ENCODE measurements at places on chromosomes 12 and 14.

GRCh38 chr12:56988207-56988739 is 18.1 kb downstream of the ZBTB39 start:
- DNase-seq = no peak

- no peak for DNase-seq
These were observed 15.8 kb upstream of the GCH1 start for GRCh38 chr14:54918427-54918826.

- DNase-seq = no peak
These were observed 107.5 kb downstream of the KITLG start for GRCh38 chr12:88472775-88473174.

DNA sequence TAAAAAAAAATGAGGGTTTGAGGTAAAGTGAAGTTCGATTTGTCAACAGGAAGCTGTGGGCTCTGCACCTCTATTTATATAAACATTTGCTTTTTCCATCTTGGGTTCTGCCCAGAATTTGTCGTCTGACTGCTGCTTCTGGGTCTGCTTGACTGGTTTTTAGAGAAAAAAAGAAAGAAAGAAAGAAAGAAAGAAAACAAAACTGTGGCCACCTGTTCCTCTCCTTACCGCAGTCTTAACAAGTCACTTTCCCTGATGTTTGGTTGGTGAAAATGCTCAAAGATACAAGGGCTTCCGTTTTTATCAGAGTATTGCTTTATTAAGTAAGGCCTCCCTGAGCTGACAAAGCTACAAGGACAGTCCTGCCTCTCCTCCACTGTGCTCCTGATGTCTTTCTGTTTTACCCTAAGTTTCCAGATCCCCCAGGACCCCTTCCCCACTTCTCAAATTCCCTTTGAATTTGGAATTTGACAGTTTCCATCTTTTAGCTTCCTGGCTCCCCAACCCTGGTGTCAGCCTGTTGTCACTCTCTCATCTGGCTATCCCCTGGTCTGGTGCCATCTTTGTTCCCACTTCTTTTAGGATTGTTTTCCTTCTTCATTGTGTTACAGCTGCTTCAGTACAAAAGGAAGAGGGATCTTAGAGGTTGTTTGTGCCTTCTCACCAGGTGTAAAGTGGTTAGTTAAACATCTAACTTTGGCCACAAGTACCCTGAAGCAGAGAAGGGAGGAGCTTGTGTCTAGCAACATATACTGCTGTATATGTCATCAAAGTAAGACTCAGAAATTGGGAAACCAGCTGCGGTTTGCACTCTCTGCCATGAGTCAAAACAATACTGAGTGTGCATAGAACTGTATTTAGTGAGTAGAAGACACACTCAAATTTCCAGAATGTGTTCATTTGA is 18.0 kb downstream of the MFAP5 start:
- DNase-seq = no peak

GRCh38 chr12:68290126-68290525 is 36.7 kb upstream of the IL22 start:
- no peak for DNase-seq

DNA sequence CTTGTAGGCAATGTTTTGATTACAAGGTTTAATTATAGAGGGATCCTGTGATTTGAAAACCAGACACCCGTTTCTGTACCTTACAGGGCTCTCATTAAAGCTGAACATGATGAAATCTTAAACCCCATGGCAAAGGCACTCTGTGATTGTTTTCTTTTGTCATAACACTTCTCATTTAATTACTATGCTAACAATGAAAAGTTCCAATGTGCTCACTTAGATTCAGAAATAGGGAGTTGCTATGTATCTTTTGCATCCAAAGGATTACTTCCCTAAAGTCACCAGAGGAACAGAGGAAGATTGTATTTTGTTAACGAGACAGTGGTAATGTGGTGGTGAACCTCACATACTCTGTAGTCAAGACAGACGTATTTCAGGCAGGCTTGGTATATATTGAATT is 81.5 kb upstream of the MYF6 start:
- no peak for DNase-seq

GRCh38 chr12:111033281-111034082 is 113.1 kb upstream of the MYL2 start:
- no peak for DNase-seq

GRCh38 chr12:83067981-83068380 is 381.3 kb downstream of the TMTC2 start:
- DNase-seq = no peak

GRCh38 chr12:6295094-6295811 is 15.2 kb upstream of the PLEKHG6 start:
- DNase-seq = no peak

- no peak for DNase-seq
These were observed 18.2 kb upstream of the CEBPE start for GRCh38 chr14:23137192-23137812.

DNA sequence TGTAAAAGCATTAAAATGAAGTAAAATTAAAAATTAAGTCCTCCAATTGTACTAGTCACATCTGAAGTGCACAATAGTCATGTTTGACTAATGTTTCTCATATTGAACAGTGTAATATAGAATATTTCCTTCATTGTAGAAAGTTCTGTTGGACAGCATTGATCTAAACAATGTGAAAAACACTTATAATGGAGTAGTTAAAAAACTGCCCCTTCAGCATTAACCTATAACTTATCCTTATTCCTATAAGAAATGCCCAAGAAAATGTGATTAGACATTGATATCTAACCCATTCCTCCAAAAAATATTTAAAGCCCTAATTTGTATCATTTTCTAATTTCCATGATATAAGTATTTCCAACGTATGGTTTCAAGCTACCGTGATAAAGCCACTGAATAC is 210.7 kb downstream of the RASSF9 start:
- DNase-seq = no peak

GRCh38 chr12:54997929-54998522 is 13.5 kb upstream of the TESPA1 start:
- no peak for DNase-seq

DNA sequence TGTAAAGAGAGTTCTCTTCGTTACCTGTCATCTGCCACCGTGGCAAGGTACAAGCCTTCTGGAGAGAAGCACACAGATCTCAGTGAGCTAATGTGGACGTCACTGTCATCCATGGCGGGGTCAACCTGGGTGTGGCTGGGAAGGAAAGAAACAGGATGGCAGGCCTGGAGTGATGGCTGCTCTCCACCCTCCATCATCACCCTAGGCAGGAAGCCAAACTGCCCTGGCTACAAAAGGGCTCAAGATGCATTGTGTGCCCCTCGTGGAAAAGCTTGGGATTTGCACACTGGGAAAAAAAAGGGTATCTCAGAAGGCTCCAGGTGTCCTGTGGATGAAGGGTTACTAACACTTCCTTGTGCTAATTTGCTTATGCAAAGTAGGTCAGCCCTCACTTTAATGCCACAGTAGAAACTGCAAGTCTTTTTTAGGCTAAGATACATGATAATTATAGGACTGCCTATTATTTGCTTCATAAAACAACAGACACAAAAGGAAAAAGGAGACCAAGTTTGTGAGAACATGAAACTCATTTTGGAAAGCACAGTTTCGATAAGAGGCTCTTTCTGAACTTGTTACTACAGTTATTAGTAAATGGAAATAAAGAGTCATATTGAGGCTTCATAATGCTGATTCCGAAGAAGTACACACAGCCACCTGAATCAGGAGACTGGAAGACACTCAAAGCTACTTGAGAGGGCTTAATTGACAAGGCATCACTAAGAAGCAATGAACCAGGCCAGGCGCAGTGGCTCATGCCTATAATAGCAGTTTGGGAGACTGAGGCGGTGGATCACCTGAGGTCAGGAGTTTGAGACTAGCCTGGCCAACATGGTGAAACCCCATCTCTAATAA is 18.9 kb downstream of the RFC5 start:
- DNase-seq = no peak

GRCh38 chr12:92544322-92544721 is 158.5 kb upstream of the PLEKHG7 start:
- no peak for DNase-seq

DNA sequence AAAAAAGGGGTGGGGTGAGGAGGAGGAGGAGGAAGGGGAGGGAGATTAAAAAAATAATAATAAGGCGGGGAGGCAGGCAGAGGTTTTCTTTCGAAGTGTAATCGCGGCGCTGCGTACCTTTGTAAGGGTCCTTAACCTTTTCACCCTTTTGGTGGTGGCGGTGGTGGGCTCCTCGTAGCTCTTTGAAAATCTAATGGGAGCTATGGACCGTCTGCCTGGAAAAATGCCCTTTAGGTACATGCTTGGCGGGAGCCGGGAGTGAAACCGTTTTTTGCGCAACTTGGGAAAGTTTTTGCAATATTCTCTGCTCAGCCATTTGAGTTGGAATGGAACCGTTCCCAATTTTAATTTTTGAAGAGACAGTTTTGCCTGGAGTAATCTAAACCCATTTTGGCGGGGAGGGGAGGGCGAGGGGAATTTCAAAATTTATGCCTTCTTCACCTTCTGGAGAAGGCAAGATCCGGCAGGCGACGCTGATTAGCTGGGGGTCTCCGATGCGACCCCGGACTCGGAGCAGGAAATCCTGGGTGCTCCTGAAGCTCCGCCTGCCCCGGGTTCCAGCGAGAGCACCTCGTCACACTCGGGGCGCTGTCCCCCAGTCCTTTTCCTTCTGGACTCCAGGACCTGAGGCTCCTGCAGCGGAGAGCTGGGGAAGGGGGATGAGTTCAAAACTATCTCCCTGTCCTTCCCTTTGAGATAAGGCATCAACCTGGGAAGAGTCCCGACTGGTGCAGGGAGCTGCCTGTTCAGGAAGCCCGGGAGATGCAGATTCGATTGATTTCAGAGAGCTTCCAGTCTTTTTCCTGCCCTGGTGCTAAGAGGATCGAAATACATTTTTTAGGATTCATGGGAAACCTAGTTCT is 74.6 kb upstream of the TBX5 start:
- no peak for DNase-seq

GRCh38 chr14:103286460-103286859 is 47.6 kb upstream of the EIF5 start:
- no peak for DNase-seq

DNA sequence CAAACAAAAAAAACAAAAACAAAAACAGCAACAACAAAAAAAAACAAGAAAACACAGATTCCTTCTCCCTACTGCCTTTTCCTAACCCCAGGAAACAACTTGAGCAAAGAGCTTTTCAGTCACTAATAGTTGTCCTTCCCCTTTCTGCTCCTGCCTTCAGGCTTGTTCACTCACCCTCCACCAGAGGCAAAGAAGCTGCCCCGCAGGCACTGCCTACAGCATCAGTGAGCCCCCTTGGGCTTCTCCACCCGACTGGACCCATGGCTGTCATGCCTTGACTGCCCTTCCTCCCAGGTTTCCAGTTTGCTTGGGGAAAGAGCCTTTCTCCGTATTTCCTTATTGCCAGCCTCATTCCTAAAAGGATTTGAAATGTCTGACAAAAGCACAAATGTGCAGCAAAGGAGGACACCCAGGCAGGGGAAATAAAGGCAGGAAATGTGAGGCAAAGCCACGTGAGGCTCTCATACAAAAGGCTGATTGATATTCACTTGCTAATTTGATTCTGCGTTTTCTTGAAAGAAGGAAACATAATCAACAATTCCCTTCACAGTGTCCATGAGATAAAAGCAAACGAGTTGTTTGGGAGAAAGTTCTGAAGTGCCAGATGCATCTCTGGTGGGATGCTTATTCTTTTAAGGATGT is 85.7 kb downstream of the GPATCH2L start:
- DNase-seq = no peak

- DNase-seq = no peak
These were observed 3.7 kb upstream of the DHRS4L2 start for GRCh38 chr14:23984891-23985602.

- no peak for DNase-seq
These were observed 1.8 kb upstream of the CSRP2 start for GRCh38 chr12:76880519-76881023.

GRCh38 chr12:118650586-118650960 is 274.2 kb downstream of the SUDS3 start:
- no peak for DNase-seq

GRCh38 chr14:45526715-45527549 is 273.9 kb upstream of the MIS18BP1 start:
- DNase-seq = no peak

DNA sequence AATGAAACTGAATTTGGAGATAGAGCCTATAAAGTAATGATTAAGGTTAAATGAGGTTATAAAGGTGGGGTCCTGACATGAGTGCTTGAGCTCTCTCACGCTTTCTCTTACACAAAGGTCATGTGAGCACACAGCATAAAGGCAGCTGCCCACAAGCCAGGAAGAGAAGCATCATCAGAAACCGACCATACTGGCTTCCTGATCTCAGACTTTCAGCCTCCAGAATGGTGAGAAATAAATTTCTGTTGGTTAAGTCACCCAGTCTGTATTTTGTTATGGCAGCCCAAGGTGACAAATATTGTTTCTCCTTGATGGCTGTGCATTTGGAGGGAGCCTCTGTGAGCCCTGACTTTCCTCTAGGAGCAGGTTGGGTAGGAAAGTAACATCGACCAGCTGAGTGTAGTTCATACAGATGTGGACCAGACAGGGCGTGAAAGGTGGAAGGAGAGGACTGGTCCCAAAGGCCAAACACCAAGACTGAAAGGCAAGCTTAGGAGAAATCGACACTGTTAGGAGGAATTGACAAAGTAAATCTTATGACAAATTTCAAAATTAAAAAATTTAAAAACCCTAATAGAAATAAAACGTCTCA is 97.6 kb upstream of the SLC38A2 start:
- no peak for DNase-seq

DNA sequence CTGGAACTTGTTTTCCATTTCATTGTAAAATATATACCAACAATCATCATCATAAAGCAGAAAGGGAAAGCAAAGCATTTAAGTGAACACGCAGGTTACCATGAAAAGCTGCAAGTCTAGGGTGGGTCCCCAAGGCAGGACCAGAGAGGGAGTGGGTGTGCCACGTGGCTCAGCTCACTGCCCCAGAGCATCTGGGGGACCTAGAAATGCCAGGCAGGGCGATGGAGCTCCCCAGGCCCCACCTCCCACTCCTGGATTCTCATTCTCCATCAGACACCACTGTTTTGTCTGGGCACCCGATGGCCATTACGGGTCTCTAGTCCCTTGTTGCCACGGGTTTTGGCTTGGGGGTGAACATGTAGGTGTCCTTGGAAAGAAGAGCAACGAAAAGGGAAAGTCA is 34.7 kb downstream of the BCL11B start:
- DNase-seq = no peak

GRCh38 chr12:128724468-128725046 is 99.2 kb downstream of the SLC15A4 start:
- DNase-seq = no peak

DNA sequence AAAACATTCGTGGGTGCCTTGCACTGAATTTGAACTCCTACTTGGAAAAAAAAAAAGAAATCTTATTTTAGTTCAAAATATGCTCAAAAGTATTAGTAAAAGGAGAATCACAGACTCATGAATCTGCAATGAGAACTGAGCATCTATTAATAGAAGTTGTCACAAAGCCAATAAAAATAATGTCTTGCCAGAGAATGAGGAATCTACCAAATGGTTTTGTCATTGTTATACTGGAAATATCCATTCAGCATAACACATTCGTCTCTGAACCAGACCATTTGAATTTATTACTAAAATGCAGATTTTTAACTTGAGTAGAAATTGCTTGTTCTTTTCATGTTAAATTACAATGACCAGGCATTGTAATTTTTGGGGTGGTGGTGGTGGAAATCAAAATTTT is 11.6 kb upstream of the PTPRB start:
- DNase-seq = no peak
